Activated CD4-positive, alpha-beta memory T cell treated with anti-CD3 and anti-CD28 coated beads for 36 hours (primary cell): ENCODE measurements at places on chromosomes 11 and 22.
A peak's percentile ranks its signal among the peaks of the same experiment; 100 is the strongest.

- no peak for DNase-seq
These were observed 2.5 kb downstream of the SMIM35 start for GRCh38 chr11:118084247-118084646.

- peak; percentile 10 for DNase-seq
These were observed 3.2 kb upstream of the TMPRSS13 start for GRCh38 chr11:117932426-117932825.

GRCh38 chr11:23765682-23766252, 731.1 kb upstream of the LUZP2 start:
- DNase-seq: no peak

DNA sequence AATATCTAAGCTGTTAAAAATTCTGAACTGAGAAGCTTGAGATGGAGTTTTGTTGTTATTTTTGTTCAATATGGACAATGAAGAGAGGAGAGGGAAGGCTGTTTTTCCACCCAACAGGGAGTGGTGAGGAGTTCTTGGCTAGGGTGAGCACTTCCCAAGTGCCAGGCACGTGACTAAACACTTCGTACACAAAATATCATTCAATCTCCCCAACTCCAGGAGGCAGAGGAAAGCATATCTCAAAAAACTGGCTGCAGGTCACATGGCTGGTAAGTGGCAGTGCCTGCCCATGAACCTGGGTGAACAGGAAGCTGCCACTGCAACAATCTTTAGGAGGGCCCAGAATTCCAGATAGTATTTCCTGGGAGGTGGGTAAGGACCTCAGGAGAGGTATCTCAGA, 11.6 kb downstream of the ELF5 start:
- no peak for DNase-seq

DNA sequence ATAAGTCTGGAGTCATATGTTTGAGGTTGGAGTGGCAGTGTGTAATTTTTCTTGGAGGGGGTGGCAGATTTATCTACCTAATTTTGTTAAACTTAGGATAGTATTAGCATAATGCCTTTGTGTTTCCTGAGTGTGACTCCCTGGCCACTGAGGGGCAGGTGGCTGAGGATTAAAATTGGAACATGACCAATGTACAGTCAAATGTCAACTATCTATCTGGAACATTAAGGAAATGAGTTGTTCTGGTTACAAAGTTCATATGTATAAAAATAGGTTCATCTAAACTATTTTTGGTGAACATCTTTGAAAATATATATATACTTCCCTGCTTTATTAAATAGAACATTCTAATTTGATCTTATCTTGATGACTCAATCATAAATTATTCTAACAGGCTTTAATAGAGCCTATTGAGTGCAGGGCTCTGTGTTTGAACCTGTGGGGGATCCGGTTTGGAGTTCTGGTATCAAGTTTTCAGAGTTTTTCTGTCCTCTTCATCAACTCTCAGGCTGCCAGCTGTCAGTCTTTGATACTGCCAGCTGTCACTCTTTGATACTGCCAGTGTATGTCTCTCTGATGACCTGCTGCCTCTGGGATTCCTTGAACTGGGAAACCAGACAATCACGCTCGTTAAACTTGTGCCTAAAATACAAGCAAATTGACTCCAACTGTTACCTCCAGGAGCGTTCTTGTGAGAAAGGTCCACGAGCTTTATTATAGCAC, 309.6 kb downstream of the METTL15 start:
- DNase-seq: no peak

- no peak for DNase-seq
These were observed 179.6 kb downstream of the MPPED1 start for GRCh38 chr22:43591380-43591779.

DNA sequence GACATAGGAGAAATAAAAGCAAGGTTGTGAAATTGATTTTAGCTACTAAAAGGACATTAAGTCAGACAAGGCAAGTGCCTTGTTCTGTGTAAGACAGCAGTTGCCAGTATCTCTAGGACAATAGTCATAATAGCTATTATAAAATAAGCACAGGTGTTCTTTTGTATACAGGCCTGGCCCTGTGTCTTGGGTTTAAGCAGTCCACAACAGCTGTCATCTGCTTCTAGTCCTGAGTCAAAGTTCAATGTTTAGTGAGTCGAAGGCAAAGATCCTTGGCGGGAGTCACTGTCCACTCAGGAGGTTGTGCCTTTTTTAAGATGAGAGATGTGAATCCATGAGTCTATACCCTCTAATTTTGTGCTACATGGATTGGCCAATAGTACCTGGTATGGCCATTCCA, 79.5 kb downstream of the SC5D start:
- DNase-seq: no peak

- DNase-seq: no peak
These were observed 9.7 kb upstream of the PIK3IP1 start for GRCh38 chr22:31302006-31302405.

GRCh38 chr22:28283068-28283654, 364.1 kb upstream of the PITPNB start:
- no peak for DNase-seq

GRCh38 chr11:119091178-119091577, 6.5 kb downstream of the HMBS start:
- no peak for DNase-seq

DNA sequence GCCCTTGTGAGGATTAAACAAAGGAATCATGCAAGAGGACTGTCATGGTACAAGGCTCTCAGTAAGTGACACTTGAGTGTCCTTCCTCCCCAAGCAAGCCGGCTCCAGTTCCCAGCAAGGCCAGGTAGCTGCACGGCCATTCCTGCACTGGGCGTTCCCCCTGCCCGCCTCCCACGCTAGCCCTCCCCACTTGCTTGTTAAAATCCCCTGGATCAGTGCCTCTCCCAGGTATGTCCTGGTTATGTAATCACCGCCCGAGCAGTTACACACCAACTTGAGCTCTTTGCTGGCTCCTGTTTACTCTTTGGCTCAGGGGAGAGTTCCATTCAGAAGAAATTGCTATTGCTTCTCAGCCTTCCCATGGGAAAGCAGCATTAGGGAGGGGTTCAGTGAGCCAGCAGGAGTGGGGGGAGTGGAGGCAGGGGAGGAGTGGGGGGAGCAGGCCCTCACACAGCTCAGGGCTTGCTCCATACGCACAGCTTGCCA, 19.4 kb upstream of the MYEOV start:
- no peak for DNase-seq

DNA sequence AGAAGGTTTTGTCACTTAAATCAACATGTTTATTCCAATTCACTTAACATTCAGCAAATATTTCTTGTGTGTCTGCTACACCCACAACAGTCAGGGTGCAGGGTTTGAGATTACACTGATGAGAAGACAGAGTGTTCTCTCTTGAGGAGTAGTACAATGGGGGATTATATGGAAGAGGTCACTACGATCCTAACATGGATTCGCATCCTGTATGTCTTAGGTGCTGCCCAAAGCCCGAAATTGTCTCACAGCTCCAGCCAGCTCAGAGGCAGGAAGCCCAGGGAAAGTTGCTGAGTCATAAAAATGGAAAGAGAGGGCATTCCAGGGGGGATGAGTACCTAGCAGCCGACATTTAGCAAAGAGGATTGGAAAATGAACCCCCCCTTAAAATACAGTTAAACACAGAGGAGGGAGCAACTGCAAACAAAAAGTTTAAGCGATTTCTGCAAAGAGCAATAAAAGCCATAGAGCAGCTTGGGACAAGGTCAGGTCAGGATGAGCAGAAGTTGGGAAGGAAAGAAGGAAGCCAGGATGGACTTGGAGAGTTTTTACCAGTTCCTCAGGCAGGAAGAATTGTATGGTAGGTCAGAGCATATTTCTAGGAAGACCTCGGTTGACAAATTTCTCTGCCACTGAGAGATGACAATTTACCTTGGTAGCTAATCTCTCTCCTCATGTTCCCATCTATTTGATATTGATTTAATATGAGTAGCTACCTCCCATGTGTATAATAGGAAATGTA, 49.5 kb downstream of the IGLL5 start:
- DNase-seq: no peak

- DNase-seq: peak; percentile 56
These were observed at the start of gene MTFP1 for GRCh38 chr22:30425616-30426387. TSS of gene MTFP1 (plus strand) at chr22:30425768. CDS start at chr22:30425880, 112 bp downstream.

DNA sequence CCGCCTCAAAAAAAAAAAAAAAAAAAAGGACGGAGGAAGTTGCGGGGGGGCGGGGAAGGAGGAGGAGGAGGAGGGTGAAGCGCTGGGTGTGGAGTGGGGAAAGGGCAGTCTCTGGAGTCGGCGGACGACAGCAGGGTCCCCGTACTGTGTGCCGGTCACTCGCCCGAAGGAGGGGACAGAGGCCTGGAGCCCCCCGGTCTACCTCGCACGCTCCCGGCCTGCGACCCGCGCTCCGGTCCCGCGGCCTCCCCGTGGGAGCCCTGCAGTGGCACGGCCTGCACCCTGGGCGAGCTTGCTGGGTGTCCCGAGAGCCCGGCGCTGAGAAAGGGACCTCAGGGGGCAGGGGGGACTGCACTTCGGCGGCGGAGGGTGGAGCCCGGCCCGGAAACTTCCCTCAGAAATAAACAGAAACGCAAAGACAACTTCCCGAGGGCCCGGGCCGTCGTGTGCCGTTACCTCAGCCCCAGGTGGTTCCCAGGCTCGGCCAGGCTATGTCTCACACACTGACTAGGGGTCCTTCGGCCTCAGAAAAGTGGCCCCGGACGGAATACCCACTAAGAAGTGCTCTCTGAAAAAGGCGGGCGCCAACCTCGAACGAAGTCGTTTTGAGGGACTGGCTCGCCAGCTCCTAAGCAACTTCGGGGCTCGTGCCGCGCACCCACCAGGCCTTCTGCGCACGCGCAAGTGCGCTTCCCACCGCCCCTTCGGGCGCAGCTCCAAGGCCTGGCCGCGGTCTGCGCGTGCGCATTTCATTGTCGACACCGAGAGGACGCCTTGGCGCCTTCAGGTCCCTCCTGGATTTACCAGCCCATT, at the start of gene MAJIN:
TSS of gene MAJIN (minus strand) at position 688 of the 813 bp plus-strand sequence. CDS start 12,703 bp downstream, outside the sequence.
- DNase-seq: peak; percentile 91

DNA sequence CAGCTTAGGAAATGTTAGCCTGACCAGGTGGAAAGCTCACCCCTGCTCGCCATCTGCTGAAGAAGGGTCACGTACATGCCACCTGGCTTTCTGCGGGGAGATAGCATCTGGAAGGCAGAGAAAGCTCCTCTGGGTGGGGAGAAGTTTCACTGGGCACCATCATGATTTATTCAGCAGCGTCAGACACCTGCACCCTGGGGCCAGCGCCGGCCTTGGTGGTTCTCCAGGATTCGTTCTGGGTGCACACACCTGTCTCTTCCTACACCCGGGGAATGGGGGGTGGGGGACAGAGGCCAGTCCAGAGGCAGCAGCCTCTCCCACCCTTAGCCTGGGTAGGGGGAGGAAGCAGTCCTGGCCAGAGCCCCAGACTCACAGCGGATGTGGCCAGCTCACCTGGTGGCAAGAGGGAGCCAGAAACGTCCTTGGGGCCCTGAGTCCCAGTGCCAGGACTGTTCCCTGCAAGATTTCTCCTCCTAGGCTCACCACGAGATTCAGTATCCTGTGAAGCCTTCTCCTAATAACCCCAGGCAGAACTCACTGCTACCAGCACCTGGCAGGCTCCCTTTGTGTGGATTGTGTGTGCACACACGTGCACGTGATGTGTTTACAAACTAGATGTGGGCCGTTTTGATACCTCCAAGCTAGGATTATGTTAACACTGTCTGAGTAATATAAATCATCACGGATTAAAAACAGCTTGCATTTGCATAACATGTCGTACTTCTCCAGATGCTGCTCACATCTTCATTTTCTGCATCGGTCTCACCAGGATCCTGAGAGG, 17.3 kb upstream of the RASD2 start:
- no peak for DNase-seq

DNA sequence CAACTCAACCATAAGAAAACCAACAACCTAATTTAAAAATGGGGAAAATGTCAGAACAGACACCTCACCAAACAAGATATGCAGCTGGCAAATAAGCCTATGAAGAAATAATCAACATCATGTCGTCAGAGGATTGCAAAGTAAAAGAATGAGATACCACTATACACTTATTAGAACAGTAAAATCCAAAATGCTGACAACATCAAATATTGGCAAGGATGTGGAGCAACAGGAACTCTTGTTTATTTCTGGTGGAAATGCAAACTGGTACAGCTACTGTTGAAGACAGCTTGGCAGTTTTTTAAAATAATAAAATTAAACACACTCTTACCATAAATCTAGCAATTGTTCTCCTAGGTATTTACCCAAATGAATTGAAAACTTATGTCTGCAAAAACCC, 140.7 kb upstream of the B3GAT1 start:
- DNase-seq: no peak

- DNase-seq: no peak
These were observed 1.9 kb downstream of the ELMOD1 start for GRCh38 chr11:107592813-107593212.

- DNase-seq: no peak
These were observed 8.2 kb upstream of the PIWIL4 start for GRCh38 chr11:94558932-94559331.

DNA sequence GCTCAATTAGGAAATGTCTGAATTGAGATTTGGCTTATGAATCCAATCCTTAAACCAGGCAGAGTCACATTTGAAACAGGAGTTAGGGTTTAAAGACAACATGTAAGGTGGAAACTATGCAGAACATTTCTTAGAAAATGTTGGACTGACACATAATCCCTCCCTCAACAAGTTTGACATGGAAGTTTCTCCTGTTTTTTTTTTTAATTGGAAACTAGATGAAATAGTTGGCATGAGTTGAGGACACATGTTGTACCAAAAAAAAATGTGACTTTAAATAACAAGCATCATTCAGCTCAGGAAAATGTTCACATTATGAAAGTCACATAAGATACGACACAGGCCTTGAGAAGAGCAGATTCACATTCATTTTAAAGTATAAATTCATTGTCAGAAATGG, 154.9 kb upstream of the DDI1 start:
- DNase-seq: no peak

- no peak for DNase-seq
These were observed 87.9 kb downstream of the ADAMTS15 start for GRCh38 chr11:130536106-130537040.

DNA sequence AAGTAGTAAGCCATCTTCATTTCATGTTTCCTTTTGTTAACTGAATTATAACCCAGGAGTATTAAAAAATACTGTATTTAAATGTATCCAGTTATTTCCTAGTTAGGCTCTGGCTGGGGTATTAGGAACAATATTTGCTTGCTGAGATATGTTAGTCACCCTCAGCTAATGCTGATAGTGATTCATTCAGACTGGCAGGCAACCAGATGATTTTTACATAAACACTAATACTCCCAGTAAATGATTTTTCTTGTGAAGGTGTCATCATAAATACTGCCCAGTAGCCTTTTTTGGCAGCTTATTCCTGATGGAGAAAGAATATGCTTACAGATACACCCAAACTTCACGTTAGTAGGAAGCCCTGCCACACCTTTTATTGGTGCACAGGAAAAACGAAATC, 8.1 kb downstream of the YWHAH start:
- DNase-seq: no peak

DNA sequence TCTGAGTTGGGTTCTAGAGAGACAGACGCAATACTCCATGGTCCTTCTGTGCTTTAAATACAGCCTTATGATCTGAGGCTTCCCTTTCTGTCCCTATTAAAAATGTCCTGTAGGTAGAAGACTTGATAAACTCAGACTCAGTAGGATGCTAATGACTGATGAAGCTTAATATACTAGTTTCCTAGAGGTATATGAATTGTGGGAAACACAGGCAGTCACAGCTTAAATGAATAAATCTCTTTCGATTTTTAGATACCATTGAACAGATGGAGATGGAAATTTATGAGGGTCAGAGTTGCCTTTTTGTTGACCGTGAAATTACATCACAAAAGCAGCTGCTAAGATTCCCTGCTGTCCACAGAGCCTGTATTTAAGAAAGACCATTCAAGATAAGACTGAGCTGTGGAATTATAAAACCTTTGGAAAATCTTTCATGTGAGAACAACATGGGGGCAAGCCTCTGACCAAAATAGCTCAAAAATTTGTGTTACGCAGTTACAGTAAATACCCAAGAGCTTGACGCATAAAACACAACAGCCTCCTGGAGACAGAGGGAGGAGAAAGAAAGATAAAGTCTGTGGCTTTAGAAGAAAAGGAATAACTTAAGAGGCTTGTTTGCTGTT, 172.3 kb downstream of the AASDHPPT start:
- DNase-seq: no peak
